ENCODE measurements at places on chromosomes 6 and 20.

DNA sequence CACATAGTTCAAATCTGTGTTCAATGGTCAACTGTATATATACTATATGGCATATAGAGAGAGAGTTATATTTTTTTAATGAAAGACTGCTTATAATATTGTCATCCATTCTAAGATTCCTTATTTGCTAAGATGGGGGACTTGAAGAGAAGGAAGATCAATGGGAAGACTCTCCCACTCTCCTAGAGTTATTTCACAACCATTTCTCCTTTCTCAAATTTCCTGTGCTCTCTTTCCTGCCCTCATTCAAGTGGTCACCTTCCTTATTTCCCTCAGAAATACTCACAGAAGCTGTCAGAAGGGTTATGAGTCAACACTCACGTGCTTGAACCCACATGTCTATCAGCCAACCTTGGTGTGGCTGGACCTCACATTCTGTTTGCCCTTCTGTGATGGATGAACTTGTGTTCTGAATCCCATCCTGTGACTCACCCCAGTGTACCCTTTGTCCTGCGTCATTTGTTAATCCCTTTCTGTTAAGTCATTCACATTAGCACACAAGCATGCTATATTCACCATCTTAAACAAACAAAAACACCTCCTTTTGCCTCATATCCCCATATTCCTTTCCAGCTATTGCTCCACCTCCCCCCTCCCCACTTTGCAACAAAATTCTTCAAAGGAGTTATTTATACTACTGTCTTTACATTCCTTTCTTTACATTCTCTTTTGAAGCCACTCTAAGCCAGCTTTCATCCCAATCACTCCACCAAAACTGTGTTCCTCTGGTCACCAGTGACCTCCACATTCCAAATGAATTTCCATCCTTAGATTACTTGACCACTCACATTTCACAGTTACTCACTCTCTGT is 279.3 kb upstream of the TCF21 start:
- no peak for DNase-seq

GRCh38 chr6:85041376-85041775 is 277.0 kb upstream of the TBX18 start:
- no peak for DNase-seq

DNA sequence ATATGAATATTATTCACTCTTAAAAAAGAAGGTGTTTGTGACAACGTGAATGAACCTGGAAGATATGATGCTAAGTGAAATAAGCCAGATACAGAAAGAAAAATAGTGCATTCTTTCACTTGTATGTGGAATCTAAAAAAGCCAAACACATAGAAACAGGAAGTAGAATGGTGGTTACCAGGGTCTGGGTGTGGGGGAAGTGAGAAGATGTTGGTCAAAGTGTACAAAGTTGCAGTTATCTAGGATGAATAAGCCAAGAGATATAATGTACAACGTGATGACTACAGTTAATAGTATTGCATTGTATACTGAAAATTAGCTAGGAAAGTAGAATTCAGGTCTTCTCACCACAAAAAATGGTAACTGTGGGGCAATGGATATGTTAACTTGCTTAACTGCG is 151.1 kb upstream of the HCRTR2 start:
- DNase-seq, result no peak

GRCh38 chr20:15951658-15952057 is 621.6 kb downstream of the KIF16B start:
- no peak for DNase-seq

DNA sequence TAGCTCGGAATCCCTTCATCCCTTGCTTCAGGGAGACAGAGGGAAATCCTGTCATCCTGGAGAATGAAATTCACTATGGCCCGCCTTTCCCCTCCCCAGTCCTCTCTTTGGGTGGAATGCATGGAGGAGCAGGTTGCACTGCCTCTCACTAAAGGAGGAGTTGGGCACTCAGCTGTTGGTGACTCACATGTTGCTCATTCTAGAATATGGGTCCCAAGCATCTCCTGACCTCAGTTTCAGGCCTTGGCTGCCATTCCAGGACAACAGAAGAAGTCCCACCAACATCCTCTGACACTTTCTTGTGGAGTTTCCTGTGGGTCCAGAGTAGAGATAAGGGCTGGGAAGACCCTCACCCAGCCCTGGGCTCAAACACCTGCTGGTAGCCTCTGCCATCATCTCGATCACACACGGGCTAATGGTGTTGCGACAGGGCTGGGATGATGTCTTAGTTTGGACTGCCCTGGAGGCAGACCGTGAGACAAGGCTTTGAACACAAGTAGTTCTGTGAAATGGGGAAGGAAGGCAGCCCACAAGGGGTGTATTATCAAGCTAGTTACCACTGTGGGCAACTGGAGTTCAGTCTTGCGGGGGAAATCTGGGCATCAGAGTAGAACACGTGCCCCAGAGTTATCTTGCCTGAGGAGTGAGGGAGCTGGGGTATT is 52.4 kb upstream of the RNF24 start:
- DNase-seq, result no peak

- no peak for DNase-seq
Observed at GRCh38 chr20:41359541-41360011, 7.0 kb downstream of the EMILIN3 start.

- no peak for DNase-seq
Observed at GRCh38 chr6:160259143-160259425, 463 bp upstream of the SLC22A2 start.

- DNase-seq, result no peak
Observed at GRCh38 chr6:34584694-34585093, 28.6 kb upstream of the SPDEF start.

GRCh38 chr6:17045581-17046322 is 56.1 kb upstream of the STMND1 start:
- no peak for DNase-seq

DNA sequence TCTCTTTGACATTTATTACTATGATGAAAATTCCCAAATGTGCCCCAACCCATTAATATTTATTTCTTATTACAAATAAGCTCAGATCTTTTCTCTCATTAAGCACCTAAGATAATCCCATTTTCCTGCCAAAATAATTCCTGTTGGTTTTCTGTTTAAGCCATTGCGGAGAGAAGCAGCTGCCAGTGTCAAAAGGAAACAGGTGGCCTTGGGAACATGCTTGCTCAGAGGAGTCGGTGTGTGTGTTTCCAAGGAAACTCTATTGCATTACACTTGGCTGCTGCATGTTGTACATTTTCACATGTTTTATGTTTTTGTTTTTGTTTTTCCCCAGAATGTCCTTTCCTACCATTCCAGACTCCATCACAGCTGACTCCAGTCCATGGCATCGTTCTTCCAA is 56.4 kb downstream of the CD24 start:
- no peak for DNase-seq

DNA sequence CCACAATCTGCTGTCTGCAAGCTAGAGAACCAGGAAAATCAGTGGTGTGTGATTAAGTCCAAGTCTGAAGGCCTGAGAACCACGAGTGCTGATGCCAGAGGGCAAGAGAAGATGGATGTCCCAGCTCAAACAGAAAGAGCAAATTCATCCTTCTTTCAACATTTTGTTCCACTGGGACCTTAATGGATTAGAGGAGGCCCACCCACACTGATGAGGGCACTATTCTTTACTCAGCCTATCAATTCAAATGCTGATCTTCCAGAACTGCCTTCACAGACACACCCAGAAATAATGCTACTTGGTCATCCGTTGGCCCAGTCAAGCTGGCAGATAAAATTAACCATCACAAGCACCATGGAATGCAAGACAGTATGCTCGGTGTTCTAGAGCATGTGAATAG is 226.6 kb upstream of the SASH1 start:
- DNase-seq, result no peak

GRCh38 chr20:39880890-39881289 is 808.1 kb downstream of the MAFB start:
- DNase-seq, result no peak

- DNase-seq, result no peak
Observed at GRCh38 chr6:153960281-153960680, 78.8 kb upstream of the OPRM1 start.

DNA sequence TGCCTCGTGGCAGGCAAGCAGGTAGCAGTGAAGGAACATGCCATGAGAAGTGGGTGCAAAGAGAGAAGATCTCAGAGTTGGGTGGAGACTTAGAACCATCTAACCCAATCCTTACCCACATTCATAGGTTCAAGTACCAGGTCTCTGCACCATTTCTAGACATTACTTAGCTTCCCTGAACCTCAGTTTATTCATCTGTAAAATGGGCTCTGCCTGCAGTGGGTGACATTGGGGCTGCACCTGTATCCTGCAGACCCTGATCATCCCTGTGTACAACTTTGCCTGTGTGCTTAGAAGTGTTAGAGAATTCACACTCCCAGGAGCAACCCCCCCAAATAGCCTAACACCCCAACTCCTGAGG is 42.7 kb downstream of the SNX5 start:
- no peak for DNase-seq

DNA sequence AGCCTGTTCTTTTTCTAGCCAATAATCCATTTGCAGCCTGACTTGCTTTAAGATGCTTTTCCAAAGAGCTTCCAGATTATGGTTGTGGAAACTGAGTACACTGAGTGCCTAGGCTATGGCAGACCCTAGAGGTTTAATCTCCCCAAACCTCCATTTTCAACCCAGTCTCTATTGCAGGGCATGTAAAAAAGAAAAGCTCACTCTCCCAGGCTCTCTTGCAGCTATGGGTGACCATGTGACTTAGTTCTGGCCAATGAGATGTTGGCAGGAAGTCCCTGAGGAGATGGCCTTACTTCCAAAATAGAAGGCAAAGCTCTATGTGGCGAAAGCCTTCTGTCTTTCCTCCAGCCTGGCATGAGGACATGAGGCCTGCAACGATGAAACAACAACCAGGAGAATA is 3.8 kb downstream of the PDRG1 start:
- no peak for DNase-seq

All from activated CD8-positive, alpha-beta memory T cell treated with anti-CD3 and anti-CD28 coated beads for 1 hour (primary cell).